ENCODE measurements at places on chromosomes 6 and 20.
A peak's percentile ranks its signal among the peaks of the same experiment; 100 is the strongest.

- no peak for DNase-seq
These were observed 7.9 kb downstream of the ADRM1 start for GRCh38 chr20:62310757-62311121.

DNA sequence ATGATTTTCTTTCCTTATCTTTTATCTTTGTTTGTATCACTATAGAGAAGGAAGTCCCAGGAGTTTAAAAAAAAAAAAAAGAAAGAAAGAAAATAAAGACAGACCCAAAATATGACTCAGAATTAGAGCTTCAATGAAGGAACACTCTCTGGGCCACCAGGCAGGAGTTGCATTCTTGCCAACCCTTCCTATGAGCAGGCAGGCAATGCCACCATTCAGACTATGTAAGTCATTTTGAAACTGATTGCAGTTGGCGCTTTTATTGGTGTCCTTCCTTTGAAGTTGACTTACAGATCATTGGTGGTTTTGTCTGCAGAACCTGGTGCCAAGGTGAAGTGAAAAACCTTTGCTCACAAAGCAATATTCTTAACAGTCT is 50.3 kb downstream of the MYB start:
- DNase-seq, result no peak

DNA sequence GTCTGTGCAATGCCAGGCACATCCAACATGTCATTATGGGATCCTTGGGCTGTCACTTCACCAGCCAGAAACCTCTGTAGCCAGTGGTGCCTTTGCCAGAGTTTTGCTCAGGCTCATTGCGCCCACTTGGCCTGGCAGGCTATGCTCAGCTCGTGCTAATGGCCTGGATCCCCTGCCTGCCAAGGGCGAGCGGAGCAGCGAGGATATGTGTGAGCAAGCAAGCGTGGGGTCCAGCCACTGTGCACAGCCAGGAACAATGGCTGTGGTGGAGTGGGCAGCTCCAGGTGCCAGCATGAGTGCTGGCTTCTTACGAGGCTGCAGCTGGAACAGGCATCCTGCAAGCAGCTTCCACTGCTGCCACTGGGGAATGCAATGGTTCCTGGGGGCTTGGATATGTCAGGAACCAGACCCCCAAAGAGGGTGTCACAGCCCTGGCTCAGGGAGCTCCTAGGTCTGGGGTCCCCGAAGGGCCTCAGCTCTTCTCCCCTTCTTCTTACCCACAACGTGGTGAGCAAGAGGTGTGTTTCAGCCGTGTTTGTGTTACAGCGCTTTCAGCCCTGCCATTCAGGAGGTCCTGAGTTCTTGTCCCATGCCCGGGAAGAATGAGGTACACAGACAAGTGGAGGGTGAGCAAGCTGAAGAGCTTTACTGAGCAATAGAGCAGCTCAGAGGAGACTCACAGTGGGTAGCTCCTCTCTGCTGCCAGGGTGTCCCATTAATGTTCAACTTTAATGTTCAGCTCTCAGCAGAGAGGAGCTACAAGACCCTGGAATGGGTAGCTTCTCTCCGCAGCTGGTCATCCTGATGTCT is 22.3 kb upstream of the TOP1 start:
- no peak for DNase-seq

DNA sequence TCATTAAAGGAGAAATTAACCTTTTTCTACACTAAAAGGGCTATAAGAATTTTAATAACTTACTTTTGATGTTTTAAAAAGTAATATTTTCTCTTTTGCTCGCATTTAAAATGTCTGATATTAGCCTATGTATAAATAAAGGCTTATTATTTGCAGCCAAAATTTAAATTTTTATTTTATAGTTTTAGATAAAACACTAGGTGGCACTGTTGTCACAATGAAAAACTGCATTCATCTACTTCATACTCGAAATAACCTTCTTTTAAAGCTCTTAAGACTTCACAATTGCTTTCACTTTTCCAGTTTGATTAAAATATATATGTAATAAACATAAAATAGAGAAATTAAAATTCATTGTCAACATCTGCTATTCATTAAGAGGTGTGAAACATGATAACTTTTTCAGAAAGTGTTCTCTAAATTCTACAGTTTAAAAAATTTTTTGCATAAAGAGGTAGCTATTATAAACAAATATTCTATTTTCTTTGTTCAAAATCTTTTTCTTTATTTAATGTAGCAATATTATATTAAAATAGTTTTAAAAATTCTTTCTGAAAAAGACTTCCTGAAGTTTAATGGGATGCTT is 78.8 kb upstream of the DEFB112 start:
- no peak for DNase-seq

DNA sequence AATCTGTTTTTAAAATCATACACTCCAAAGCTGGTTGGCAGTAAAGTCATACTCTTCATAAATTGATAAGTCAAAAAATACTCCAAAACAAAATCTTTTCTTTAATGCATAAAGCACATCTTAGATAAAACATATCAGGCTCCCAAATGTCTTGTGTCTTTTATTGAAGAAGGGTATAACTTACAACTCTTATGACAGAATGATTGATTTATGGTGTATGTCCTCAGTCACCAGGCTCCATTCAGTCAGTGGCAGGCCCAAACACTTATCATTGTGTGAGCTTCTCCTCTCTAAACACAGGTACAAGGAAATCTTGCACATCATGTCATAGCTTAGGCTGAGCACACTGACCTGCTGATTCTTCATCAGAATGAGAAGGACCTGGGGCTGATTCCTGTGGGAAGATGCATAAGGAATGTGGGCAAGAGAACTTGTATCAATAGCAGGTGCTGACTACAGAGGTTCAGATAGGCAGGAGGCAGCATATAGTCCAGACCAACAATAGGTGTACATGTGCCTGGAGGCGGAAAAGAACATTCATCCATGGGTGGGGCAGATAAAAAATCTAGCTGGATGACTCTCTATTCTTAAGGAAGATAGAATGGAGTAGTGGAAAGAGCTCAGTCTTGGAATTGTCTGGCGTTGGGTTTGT is 1.9 kb downstream of the CALHM5 start:
- DNase-seq, result no peak

DNA sequence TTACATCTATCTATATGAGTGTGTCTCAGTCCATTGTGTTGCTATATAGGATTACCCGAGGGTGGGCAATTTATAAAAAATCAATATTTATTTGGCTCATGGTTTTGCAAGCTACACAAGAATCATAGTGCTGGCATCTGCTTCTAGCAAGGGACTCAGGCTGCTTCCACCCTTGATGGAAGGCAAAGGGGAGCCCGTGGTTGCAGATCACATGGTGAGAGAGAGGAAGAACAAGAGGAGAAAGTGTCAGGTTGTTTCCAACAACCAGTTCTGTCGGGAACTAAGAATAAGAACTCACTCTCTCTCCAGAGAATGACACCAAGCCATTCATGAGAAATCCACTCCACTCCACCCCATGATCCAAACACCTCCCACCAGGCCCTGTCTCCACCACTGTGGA is 48.2 kb upstream of the TENT5A start:
- DNase-seq, result no peak

DNA sequence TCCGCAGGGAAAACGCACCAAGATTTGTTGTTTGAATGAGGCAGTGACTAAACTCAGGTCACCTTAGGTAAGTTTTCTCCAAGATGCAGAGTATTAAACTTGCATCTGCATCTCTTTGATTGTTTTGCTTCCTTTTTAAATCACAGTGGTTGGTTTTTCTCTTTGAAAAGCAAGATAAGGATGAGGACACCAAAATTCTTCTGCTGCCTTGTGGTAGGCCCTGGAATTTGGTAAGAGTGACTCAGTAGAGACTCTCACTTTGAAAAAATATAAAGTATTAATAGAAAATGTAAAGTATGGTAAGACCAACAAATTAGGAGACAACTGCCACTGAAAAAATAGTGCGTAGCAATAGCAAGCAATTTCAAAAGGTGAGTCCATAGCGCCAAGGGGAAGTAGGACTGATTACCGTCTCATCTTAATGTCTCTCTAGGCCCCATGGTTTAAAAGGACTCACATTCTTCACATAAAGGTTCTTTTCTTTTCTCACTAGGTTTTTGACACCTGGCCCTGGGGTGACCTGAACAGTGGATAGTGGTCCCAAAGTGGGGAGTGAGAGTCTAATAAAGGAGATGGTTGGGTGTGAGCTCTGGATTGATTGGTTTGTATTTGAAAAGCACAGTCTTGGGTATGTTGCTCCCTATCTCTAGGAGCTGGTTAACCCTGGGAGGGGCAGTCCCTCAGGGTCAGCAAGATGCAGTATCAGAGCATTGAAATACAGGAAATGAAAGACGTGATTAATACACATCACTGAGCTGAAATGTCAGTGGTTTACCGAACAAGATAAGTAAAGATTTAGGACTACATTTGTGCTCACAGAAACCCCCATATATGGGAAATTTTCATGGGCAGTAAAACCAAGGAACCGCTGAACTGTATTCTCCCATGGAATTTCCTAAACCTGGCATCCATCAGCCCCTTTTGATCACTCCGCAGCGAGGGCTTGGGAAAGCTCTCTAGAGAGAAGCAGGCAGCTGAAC is 221.2 kb downstream of the SLC24A3 start:
- no peak for DNase-seq

GRCh38 chr20:62905536-62906117 is 20.7 kb downstream of the DIDO1 start:
- DNase-seq, result no peak

DNA sequence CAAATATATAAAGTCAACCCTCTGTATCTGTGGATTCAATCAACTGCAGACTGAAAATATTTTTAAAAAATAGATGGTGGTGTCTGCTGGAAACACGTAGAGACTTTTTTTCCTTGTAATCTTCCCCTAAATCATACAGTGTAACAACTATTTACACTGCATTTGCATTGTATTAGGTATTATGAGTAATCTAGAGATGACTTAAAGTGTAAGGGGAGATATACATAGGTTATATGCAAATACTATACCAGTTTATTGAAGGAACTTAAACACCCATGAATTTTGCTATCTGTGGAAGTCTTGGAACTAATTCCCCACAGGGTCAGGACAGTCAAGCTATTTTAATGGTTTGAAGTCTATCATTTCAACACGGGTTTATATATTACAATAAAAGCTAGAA is 10.2 kb downstream of the HDAC2 start:
- DNase-seq, result no peak

DNA sequence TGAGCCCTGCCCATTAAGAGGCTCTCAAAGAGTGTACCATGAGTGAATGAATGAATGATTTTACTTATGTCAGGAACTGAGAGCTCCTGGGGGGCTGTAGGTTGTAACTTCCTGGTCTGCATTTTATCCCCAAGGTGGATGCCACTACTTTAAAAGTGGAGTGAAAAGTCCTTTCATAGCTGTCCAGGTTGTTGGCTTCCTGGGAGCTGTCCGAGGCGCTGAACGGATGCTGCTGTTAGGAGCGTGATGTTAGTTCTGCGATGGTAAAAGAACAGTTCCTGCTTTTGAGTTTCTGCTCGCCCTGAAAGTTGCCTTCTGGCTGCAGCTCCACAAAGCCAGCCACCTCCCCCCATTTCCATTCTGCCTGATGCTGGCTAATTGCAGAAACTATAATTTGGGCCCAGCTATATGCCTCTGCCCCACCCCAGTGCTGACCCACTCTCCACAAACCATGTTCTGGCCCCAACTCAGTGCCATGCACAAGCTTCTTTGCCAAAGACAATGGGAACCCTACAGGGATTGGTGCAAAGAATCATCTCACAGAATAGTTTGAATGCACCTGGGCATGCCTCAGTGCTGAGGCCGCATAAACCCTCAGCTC is 330.9 kb upstream of the CDH4 start:
- DNase-seq, result peak; percentile 37

- DNase-seq, result no peak
These were observed 10.5 kb downstream of the SOX4 start for GRCh38 chr6:21604081-21604480.

DNA sequence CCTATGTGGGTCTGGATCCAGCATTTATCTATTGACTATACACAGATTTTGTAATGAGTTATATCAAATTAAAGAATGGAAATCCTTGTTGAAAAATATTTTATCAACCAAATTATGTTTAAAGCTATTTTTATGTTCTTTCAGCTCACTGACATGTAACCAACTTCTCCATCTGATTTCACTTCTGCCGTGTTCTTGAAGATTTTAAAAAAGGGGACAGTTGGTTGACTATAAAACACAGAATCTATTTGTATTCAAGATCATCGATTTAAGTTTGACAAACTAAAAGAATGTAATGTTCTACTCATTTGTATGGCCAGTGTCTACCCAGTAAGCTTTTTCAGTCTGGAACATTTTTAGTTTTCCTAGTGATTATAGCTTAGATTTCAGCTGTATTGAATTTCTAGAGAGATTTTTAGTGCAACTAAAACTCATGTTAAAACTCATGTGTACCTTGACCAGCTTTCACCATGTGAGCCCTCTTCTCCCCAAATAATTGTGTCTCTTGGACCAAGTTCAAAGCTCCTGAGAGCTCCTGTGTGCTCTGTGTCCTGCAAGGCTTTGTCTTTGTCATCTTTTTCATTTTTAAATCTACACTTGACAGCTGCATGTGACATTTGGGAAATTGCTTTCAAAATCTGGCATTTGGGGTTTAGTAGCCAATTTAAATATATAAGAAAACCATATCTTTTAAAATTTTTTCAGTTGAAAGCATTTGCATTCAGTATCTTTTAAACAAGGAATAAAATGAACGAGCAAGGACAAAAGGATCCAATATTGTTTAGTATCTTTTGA is 118.4 kb upstream of the TIAM2 start:
- DNase-seq, result no peak

GRCh38 chr20:31979713-31980426 is 11.9 kb downstream of the XKR7 start:
- no peak for DNase-seq

DNA sequence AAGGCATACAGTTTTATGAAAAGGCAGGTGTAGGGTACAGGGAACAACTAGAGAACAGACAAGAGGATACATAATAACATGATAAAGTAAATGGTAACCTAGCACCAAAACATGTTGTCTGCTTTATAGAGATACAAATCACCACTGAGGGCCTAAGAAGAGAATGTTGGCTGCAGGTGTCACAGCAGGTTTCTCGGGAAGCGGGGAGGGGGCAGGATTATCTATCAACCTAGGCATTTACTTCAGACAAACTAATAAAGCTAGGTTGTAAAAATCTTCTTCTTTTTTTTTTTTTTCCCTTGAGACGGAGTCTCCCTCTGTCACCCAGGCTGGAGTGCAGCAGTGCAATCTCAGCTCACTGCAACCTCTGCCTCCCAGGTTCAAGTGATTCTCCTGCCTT is 22.7 kb downstream of the PIM1 start:
- DNase-seq, result no peak

- DNase-seq, result peak; percentile 70
These were observed 137.0 kb upstream of the STMND1 start for GRCh38 chr6:16964553-16965499.

GRCh38 chr6:44630125-44631028 is 242.9 kb downstream of the CDC5L start:
- DNase-seq, result peak; percentile 21

DNA sequence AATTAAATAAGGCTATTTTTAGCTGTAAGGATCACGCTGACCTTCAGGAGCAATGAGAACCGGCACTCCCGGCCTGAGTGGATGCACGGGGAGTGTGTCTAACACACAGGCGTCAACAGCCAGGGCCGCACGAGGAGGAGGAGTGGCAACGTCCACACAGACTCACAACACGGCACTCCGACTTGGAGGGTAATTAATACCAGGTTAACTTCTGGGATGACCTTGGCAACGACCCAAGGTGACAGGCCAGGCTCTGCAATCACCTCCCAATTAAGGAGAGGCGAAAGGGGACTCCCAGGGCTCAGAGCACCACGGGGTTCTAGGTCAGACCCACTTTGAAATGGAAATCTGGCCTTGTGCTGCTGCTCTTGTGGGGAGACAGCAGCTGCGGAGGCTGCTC is 84.0 kb downstream of the RAMACL start:
- peak; percentile 36 for DNase-seq

- DNase-seq, result no peak
These were observed 51.1 kb downstream of the ARID1B start for GRCh38 chr6:156828280-156828703.

GRCh38 chr6:123745895-123746294 is 57.8 kb upstream of the NKAIN2 start:
- DNase-seq, result no peak
